HCT116 (cell line): ENCODE measurements at places on chromosomes 5 and 9. TPM values are rescaled to one million over a fixed set of nuclear protein-coding genes. Genes with fewer than 3 reads are reported as not detected.
A peak's percentile ranks its signal among the peaks of the same experiment; 100 is the strongest.

The DIPK1B gene
- total RNA-seq = 15.6 TPM

The NR5A1 gene
- 0.64 TPM for total RNA-seq

The ZNF483 gene
- total RNA-seq = 5.0 TPM

The LPAR1 gene
- 7.4 TPM for total RNA-seq

DNA sequence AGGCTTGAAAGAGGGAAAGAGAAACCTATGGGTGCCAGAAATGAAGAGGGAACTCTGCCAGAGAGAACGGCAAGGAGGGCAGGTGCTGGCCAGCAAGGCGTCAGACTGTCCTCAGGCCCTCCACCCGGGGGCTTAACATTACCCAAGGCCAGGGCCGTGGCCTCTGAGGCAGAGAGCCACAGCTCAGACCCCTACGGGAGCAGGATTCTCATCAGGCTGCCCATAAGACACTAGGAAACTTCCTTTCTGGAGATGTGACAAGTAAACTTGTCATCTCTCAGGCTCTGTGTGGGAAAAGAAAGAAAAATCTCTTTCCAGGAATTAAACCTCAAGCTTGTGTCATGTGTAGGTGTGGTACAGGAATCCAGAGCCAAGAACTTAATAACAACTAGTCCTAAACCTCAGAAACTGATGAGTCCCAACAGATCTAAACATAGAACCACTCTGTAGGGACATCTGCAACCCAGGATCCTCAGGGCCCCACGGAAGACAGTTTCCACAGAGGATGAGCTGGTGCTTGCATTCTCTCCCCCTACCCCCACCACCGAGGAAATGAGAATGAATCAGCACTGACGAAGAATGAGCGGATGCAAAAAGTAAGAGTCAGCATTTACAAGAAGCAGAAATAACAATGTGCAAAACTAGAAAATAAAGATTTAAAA lies 74.3 kb downstream of the DCP2 start:
- DNase-seq = no peak

GRCh38 chr9:86774116-86774515 lies 173.2 kb downstream of the GAS1 start:
- no peak for DNase-seq

- no peak for DNase-seq
Observed at GRCh38 chr9:38125889-38126288, 56.9 kb upstream of the SHB start.

DNA sequence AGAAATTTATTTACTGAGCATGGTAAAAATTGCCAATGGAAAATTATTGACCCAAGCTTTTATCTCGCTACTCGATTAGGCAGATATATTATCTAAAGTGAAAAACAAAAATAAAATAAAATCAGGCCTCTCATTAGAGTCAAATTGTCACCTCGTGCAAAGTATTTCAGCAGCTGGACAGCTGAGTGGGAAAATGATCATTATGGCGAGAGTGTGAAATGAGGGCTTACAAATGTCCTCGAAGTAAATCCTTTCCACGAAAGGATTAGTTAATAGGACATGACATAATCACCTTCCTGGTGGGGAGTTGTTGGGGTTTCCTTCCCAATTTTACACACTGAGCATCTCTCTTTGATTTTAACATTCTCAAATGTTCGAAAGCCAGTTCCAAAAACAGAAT lies 5.4 kb upstream of the DPYSL3 start:
- DNase-seq = no peak

- no peak for DNase-seq
Observed at GRCh38 chr9:14095277-14095676, 218.7 kb downstream of the NFIB start.

- no peak for DNase-seq
Observed at GRCh38 chr9:89864257-89864656, 259.4 kb downstream of the GADD45G start.

GRCh38 chr5:167939686-167940085 lies 351.8 kb upstream of the WWC1 start:
- no peak for DNase-seq

DNA sequence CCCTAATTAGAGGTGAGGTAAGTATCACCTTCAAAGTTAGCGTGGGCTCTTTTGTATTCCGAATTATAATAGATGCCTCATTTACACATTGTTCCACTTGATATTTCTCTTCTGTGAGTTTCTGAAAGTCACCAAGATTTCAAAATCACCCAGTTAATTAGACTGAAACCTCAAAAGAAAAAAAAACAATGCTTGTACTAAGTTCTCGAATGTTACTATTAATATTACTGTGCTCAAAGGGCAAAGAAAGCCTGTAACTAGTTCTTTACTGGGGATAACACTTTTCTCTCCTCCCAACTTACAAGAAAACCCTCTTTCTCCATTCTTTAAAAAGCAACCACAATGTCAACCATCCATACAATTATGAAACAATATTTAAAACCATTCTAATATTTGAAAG lies 98.5 kb downstream of the STRBP start:
- DNase-seq = no peak

GRCh38 chr5:55232985-55233928 lies at the start of gene CCNO:
TSS of gene CCNO (minus strand) at chr5:55233608. CDS start at chr5:55233523, 85 bp downstream.
- peak; percentile 70 for DNase-seq
